Stimulated activated CD8-positive, alpha-beta memory T cell treated with anti-CD3 and anti-CD28 coated beads, Interleukin-7, amount 100 ng/mL, for 24 hours (primary cell): ENCODE measurements at places on chromosomes 11 and 22.

- DNase-seq: no peak
These were observed 16.5 kb downstream of the SCYL1 start for GRCh38 chr11:65541093-65541982.

DNA sequence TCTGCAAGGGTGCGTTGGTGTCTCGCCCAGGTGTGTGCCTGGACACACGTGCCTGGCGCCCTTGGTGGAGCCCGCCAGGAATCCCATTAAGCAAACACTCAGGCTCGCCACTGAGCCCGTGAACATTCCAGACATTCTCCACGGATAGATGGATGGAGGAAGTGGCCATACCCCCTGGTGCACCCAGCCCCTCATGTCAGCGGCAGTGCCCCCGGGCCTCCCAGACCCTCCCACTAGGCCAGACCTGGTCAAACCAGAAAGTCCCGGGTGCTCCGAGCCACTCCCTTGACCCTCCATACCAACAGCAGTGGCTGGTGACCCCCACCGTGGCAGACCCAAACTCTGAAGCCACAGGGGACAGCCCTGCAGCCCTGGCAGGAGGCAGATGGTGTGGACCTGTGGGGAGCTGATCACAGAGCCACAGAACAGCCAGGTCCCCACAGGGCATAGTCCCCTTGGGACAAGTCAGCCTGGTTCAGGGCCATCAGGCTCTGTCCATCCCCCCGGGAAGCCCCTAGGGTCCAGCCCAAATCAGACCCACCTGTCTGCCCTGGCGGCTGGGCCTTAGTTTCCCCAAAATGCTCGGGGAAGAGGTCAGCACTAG lies 1.9 kb downstream of the EPS8L2 start:
- DNase-seq: no peak

DNA sequence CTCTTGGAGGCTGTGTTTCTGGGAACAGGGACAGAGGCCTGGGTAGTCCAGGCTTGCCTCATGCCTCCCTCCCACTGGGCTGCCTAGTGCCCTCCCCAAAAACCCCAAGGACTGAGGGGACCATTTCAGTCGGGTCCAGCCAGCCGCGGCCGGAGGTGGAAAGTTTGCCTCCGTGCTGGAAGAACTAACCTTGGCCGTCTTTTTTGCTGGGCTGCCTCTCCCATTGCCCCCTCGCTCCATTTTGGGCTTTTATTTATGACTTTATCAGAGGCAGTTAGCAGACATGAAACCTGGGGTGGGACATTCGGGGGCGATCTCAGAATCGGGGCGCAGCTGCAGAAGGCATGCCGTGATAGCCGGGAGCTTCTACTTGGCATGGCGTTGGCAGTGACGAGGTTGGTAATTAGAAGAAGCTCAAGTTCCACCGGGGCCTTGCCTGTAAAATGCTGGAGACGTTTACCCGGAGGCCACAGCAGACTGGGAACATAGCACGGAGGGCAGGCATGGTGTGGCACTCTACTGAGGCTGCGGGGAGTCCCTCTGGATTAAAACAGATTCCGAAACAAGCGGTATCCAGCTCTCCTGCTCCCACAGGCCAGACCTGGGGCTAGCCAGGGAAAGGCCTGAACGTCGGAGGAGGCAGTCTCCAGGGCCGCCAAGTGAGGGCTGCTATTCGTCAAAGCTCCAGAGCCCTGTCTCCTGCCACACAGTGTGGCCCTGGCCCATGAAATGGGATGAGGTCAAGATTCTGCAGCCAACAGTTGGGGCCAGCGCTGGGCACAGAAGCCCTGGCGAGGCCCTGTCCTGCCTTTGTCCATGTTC lies 76.4 kb upstream of the PPARA start:
- no peak for DNase-seq

- DNase-seq: no peak
These were observed 787.4 kb downstream of the TBC1D22A start for GRCh38 chr22:47549741-47550340.

GRCh38 chr11:17719028-17719937 lies at the start of gene MYOD1:
Gene MYOD1 (plus strand): TSS chr11:17719571. CDS start chr11:17719783, 212 bp downstream.
- DNase-seq: no peak
